ENCODE measurements at places on chromosomes 3 and 15. TPM values are rescaled to one million over a fixed set of nuclear protein-coding genes. Genes with fewer than 3 reads are reported as not detected.

The ZNF502 gene
- total RNA-seq, result 2.0 TPM

GRCh38 chr3:21326704-21327475 lies 424.1 kb downstream of the ZNF385D start:
- H3K27ac ChIP-seq, result no peak overlapping the region
- H3K4me3 ChIP-seq, result no peak overlapping the region
- no peak for DNase-seq
- H3K4me1 ChIP-seq, result no peaks in the 10 kb centered on the region

- no peak overlapping the region for H3K27ac ChIP-seq
- H3K4me3 ChIP-seq, result no peak overlapping the region
- H3K4me1 ChIP-seq, result no peaks in the 10 kb centered on the region
- H3K27me3 ChIP-seq, result no peaks in the 10 kb centered on the region
- DNase-seq, result no peak
Observed at GRCh38 chr3:44184319-44184953, 57.2 kb upstream of the TOPAZ1 start.

- H3K27ac ChIP-seq, result no peak overlapping the region
- no peak overlapping the region for H3K4me3 ChIP-seq
- H3K27me3 ChIP-seq, result no peaks in the 10 kb centered on the region
- DNase-seq, result no peak
- no peaks in the 10 kb centered on the region for H3K36me3 ChIP-seq
Observed at GRCh38 chr3:162892921-162893793, 1396.5 kb downstream of the OTOL1 start.

DNA sequence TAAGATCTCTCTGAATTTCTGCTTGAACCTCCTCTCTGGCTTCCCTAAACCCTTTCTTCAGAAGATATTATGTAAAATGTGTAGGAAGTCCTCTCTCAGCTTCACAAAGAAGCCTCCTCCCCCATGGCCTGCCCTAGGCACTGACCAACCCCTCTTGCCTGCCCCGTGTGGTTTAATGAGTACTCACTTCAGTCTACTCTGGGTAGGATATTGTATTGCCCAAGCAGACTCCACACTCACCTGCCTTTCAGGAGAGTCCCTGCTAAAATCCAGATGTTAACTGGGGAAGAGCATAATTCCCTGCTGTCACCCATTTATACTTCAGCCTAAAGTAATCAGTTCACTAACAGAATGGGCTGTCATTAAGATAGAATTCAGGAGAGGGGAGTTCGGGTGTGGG lies 2.6 kb upstream of the AGBL1 start:
- H3K27ac ChIP-seq, result no peak overlapping the region
- no peaks in the 10 kb centered on the region for H3K4me1 ChIP-seq
- no peak for DNase-seq
- H3K27me3 ChIP-seq, result no peaks in the 10 kb centered on the region
- H3K4me3 ChIP-seq, result no peak overlapping the region

The WNT5A gene
- 8.9 TPM for total RNA-seq

- H3K27me3 ChIP-seq, result no peaks in the 10 kb centered on the region
- peaks cover 41% of the 10 kb centered on the region for H3K4me1 ChIP-seq
- no peaks in the 10 kb centered on the region for H3K36me3 ChIP-seq
- peak overlapping the region; percentile 56 for H3K27ac ChIP-seq
- H3K4me3 ChIP-seq, result no peak overlapping the region
Observed at GRCh38 chr3:150737874-150738679, 24.9 kb downstream of the SIAH2 start.

DNA sequence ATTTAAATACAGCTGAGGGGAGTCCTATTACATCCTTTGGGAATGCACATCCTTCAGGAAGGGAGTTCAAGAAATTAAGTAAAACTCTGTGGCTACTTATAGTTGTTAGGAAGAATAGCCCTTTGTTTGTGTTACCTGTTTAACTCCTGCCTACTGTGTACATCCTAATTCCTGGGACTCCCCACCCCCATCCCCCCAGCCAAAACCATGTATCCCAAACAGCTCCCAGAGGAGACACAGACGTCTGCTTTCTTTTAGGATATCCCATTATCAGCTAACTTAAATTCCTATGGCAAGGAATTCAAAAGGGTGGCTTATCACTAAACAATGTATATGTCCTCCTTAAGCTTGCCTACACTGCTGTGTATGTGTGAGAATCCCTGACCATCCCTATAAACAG lies 581.7 kb downstream of the DIPK2A start:
- H3K36me3 ChIP-seq, result no peaks in the 10 kb centered on the region
- DNase-seq, result no peak
- no peak overlapping the region for H3K27ac ChIP-seq
- no peak overlapping the region for H3K4me3 ChIP-seq

The SLC27A2 gene
- 31.2 TPM for total RNA-seq

The NANOGP8 gene
- not detected for total RNA-seq

- DNase-seq, result no peak
- H3K4me1 ChIP-seq, result peaks cover 29% of the 10 kb centered on the region
- no peak overlapping the region for H3K4me3 ChIP-seq
- H3K36me3 ChIP-seq, result peaks cover 1% of the 10 kb centered on the region
- H3K27ac ChIP-seq, result no peak overlapping the region
Observed at GRCh38 chr3:123088387-123088786, 21.6 kb downstream of the PDIA5 start.

- H3K27me3 ChIP-seq, result no peaks in the 10 kb centered on the region
- no peak overlapping the region for H3K4me3 ChIP-seq
- no peaks in the 10 kb centered on the region for H3K4me1 ChIP-seq
- no peaks in the 10 kb centered on the region for H3K36me3 ChIP-seq
Observed at GRCh38 chr15:48592221-48592731, 53.2 kb downstream of the FBN1 start.

The IL5RA gene
- 0.23 TPM for total RNA-seq

GRCh38 chr3:184812662-184813042 lies 686 bp downstream of the VPS8 start:
- no peak overlapping the region for H3K27ac ChIP-seq
- no peaks in the 10 kb centered on the region for H3K27me3 ChIP-seq
- peak overlapping the region; percentile 53 for H3K4me3 ChIP-seq
- H3K4me1 ChIP-seq, result peaks cover 4% of the 10 kb centered on the region
- no peaks in the 10 kb centered on the region for H3K36me3 ChIP-seq

DNA sequence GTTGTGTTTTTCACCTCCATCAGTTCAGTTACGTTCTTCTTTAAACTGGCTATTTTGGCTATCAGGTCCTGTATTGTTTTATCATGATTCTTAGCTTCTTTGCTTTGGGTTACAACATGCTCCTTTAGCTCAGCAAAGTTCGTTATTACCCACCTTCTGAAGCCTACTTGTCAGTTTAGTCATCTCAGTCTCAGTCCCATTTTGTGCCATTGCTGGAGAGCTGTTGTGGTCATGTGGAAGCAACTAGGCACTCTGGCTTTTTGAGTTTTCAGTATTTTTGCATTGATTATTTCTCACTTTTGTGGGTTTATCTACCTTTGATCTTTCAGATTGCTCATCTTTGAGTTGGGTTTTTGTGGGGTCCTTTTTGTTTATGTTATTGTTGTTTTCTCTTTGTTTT lies 151.3 kb downstream of the CFAP20DC start:
- H3K4me3 ChIP-seq, result no peak overlapping the region
- DNase-seq, result no peak
- no peak overlapping the region for H3K27ac ChIP-seq
- H3K4me1 ChIP-seq, result no peaks in the 10 kb centered on the region
- no peaks in the 10 kb centered on the region for H3K27me3 ChIP-seq
- H3K36me3 ChIP-seq, result no peaks in the 10 kb centered on the region

The LRRC15 gene
- 0.16 TPM for total RNA-seq

- no peaks in the 10 kb centered on the region for H3K4me1 ChIP-seq
- H3K36me3 ChIP-seq, result no peaks in the 10 kb centered on the region
Observed at GRCh38 chr3:181619897-181620296, 91.8 kb upstream of the SOX2 start.

- no peak for DNase-seq
- H3K27ac ChIP-seq, result no peak overlapping the region
- H3K4me3 ChIP-seq, result no peak overlapping the region
- H3K36me3 ChIP-seq, result 0 out of 2 replicates have a peak, but pooled peaks cover 1% of the 10 kb centered on the region
Observed at GRCh38 chr3:16338999-16339398, 74.0 kb downstream of the OXNAD1 start.

GRCh38 chr3:180543877-180544276 lies 58.1 kb upstream of the TTC14 start:
- DNase-seq, result no peak
- H3K36me3 ChIP-seq, result no peaks in the 10 kb centered on the region
- H3K4me3 ChIP-seq, result no peak overlapping the region
- H3K4me1 ChIP-seq, result no peaks in the 10 kb centered on the region
- H3K27ac ChIP-seq, result no peak overlapping the region

DNA sequence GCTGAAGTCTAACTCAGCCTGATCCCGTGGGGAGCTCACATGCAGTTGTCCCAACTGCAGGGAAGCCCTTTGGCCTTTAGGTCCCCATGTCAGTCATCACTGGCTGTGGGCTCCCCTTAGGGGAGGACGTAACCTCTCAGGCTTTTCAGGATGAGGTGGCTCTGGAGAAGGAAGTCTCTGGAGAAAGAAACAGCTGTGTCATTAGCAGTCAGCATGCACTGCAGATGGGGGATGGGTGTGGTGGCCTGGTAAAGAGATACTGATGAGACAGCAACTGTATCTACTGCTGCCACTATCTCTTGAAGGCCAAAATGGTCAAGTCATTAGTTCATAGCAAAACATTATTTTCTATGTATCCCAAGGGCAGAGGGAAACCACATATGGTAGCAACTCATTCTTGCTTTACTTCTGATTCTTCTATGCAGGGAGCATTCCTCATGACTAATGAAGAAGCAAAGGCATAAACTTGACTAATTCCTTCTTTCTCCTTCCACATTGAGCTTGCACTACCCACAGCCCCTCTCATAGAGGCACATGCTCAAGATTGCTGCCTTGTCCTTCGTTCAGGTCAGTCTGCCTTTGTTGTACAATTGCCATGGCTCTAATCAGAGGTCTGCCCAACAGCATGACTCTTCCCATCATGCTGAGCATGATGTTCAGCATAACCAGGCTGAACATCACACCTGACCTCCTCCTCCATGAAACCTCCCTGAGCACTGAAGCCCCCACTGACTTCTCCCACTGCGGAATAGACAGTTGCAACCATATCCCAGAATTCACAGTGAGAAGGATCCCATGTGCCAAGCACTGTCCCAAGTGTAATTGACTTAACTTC lies 47.8 kb upstream of the TMEM158 start:
- DNase-seq, result no peak
- no peak overlapping the region for H3K4me3 ChIP-seq
- H3K4me1 ChIP-seq, result no peaks in the 10 kb centered on the region
- no peaks in the 10 kb centered on the region for H3K27me3 ChIP-seq
- H3K27ac ChIP-seq, result no peak overlapping the region

DNA sequence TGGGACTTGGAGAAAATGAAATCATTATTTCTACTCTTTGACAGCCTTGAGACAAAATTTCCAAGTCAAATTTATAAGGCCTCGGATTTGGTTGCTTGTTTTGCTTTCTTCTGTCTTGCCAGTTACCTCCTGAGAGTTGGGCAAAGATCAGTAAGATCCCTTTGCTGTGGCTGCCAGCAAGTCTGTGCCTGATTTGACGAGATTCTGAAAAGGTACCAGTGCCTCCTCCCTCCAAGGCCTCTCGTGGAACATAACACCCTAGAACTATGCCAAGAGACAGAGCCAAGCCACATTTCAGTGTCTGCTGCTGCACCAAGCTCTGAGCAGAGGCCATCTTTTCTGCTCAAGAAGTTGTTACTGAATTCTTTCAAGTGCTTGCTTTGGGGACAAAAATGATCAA lies 61.0 kb downstream of the GTPBP8 start:
- H3K4me3 ChIP-seq, result no peak overlapping the region
- H3K36me3 ChIP-seq, result no peaks in the 10 kb centered on the region

DNA sequence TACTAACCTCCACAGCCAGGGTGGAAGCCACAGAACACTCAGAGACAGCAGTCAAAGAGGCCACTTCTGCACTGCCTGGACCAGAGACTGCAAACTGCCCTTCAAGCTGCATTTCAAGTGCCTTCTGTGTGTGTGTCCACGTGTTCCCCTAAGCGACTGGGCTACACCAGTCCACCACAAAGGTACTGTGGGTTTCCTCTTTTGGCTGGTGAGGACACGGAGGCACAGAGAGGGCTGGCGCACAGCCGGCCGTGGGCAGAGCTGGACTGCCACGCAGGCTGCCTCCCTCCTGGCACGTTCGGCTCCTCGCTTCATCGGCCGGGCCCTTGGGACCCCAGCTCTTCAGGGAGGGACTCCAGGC lies 60.9 kb downstream of the MGLL start:
- no peak overlapping the region for H3K4me3 ChIP-seq
- H3K27me3 ChIP-seq, result no peaks in the 10 kb centered on the region
- DNase-seq, result no peak
- peaks cover 3% of the 10 kb centered on the region for H3K4me1 ChIP-seq
- H3K27ac ChIP-seq, result no peak overlapping the region

DNA sequence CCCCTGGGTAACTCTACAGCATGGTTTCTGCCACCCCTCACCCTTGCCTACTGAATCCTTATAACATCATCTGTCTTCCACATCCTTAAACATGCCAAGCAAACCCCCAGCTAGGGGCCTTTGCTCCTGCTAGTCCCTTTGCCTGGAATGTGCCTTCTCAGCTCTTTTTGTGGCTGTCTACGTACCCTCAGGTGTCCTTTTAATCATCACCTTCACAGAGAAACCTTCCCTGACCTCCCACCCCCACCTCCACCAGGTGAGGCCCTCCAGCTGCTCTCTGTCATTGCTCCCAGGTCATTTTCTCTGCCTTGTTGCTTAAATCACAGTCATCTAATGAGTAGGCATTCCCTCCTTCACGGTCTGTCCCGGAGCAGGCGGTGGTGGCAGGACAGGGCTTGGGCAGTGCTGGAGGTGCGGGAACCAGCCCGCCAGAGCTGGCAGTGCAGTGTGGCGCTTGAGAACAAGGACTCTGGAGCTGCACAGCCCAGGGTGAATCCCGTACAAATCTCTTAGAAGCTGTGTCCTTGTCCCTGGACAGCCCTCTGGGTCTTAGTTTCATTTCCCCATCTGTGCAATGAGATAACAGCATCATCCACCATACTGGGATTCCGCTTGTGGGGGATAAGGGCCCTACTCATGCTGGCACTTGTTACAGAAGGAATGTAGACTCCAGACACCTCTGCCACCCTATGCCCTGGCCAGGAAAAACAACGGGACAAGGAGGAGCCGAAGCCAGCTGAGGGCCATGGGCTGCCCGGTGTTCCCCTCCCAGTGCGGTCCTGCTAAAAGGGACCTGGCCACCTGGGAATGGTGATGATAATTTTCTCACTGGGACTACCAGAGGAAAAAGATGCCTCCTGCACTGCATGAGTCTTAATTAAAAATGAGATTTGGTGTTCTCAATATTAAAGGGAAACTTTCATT lies 52.1 kb upstream of the IQSEC1 start:
- H3K27ac ChIP-seq, result no peak overlapping the region
- no peaks in the 10 kb centered on the region for H3K36me3 ChIP-seq
- H3K4me3 ChIP-seq, result no peak overlapping the region
- no peaks in the 10 kb centered on the region for H3K27me3 ChIP-seq
- H3K4me1 ChIP-seq, result no peaks in the 10 kb centered on the region
- no peak for DNase-seq

GRCh38 chr3:187181454-187182170 lies 15.7 kb upstream of the RTP1 start:
- H3K4me1 ChIP-seq, result peaks cover 17% of the 10 kb centered on the region
- H3K27ac ChIP-seq, result no peak overlapping the region
- H3K36me3 ChIP-seq, result no peaks in the 10 kb centered on the region

All from Caco-2 (cell line).